ENCODE measurements at places on chromosomes 4 and X.

DNA sequence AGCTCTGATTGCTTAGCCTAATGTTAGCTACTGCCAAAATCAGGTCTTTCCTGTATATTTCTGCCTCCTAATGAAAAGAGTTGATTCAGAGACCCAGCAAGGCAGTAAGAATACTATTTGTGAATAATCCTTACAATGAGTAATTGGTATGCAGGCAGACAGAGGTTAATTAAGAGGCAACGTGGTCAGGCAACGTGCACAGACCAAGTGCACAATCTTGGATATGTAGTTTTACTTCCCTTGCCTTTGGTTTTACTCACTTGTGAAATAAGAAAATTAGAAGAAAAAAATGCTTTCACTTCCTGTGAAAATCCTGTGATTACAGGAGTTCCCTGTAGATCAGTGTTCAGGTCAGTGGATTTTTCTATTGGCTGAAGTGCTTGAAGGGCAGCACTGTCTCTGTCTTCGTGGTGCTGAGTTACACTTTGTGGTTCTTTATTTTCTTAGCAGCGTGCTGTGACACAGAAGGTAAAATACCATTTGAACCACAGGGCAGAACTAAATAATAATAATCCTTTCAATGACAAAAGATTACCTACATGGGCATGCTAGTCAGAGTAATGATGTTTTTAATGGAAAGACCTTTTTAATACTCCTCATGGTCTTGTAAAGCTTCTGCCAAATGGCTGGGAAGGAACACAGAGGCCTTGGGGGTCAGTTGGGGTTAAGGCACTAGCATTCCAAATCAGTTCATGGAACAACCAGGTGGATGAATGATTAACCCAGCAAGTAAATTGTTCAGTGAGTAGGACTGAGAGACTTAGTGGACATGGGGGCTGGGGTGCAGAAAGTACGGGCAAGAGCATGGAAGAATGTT lies 430.9 kb downstream of the MAPK10 start:
- DNase-seq, result no peak

GRCh38 chrX:33194876-33195433 lies 16.4 kb downstream of the DMD start:
- DNase-seq, result no peak

DNA sequence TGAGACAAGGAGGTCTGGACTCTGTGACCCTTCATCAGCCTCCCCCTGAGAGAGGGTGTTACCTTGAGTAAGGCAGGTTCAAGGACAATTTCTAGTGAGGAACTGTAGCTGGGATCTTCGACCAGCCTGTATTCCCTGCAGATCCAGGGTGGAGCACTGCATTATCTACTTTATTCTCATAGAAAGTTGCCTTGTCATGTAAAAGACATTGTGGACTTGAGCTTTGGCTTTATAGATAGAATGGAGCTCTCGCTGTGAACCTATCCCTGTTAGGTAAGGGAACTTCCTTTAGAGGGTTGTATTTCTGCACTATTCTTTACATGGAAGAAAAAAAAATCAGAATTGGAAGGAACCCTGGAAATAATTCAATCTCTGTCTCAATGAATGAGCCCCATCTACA lies 91.4 kb downstream of the MAOA start:
- no peak for DNase-seq

DNA sequence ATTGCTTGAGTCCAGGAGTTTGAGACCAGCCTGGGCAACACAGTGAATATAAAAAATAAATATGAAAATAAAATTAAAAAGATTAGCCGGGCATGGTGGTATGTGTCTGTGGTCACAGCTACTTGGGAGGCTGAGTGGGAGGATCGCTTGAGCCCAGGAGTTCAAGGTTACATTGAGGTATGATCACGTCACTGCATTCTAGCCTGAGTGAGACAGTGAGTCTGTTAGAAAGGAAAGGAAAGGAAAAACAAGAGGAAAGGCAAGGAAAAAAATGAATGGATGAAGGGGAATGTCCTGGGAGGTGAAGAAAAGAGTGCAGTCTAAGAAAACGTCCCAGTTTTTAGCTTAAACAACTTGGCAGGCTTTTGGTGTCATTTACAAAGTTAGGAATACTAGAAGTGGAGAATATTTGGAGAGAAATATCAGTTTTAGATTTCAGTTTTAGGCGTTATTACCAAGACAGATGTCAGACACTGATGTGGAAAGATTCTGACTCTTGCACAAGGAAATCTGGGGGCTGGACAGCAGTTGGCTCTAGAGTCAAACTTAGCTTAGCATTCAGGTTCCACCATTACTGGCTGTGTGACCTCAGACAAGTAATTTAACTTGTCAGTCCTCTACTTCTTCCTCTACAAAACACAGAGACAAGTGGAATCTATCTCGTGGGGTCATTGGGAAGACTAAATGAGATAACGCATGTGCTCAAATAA lies 139.0 kb downstream of the TSPAN5 start:
- no peak for DNase-seq

DNA sequence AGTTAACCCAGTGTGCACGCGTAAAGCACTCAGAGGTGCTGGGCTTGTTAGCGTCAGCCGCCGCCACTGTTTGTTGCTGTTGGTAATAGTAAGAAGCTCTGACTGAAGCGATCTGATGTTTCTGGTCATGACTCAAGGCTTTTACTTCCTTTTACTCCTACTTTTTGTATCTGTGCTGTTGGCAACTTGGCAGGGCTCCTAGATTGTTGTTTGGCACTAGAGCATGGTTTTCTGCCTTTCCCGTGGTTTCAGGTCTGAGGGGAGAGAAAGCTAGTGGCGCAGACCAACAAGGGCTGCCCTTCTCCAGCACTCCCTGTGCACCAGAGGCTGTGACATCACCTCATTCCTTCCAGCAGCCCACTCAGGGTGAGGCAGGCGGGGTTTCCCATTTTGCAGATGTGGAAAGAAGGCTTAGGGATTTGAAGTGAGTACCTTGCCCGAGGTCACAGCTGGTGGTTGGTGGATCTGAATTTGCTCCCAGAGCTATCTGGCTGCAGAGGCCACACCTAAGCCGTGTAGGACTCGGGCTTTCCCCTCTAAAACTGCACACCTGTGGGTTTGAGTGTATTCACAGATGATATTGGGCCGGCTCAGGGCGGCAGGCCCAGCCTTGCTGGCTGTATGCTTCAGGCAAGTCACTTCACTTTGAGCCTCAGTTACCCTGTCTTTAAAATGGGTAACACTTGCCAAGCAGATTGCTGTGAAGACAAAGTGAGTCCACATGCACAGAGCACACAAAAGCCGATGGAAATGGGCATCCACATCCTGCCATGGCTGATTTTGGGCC lies 51.2 kb upstream of the TADA2B start:
- DNase-seq, result no peak

DNA sequence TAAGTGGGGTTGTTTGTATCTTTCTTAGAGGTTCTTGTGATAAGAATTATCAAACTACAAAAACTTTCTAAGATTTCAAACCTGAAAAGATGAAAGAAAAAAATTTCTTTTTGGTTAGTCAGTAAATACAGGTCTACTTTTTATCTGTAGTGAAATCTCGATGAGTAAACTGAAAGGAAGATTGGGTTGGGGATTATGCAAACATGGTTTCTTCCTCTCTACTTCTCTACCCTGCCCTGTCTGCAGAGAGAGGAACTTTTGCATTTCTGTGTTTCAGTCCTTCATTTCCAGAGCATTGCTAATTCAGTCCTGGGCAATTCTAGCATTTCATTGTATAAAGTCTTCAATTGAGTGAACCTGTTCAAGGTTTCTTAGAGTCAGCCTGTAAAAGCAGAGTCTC lies 51.6 kb upstream of the IL2 start:
- DNase-seq, result no peak

DNA sequence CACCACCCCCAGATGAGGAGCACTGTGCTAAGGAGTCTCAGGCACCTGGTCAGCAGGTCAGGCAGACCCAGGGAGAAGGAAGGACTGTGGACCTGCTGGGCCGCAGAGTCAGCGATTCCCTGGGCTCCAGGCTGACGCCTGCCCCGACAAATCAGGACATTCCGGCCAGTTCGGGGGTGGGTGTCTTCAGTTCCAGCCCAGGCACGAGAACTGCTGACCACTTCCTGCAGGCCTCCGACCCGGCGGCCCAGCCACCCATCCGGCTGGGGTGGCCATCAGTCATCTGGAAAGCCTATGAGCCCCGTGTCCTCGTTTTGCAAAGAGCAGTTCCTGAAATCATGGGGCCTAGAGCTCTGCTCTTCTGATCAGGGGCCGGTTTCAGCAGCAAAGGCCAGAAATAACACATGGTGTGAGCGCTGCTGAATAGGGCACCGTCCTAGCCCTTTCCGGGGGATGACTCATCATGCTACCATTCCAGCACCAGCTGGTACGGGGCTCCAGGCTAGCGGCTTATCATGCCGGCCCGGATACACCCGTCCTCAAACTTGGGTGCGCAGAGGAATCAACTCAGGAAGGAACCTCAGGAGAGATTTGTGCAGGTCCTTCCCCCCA lies 7.8 kb upstream of the SH3TC1 start:
- DNase-seq, result no peak

DNA sequence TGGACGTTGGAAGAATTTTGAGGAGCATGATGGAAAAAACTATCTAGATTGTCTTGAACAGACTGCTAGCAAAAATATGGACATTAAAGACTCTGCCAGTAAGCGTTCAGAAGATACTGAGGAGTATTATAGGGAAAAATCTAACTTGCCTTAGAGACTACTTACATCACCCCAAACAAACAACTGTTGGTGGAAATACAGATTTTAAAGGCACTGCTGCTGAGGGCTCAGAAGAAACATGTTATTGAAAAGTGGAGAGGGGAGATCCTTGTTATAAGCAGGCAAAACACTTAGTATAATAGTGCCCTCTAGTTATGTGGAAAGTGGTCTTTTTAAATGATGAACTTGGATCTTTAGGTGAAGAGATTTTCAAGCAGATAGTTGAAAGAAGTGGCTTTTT lies 29.2 kb downstream of the MAD2L1 start:
- DNase-seq, result no peak

- DNase-seq, result no peak
Observed at GRCh38 chr4:185709802-185710486, 102.0 kb downstream of the SORBS2 start.
